ENCODE measurements at places on chromosomes 16 and 17.

- DNase-seq, result peak; percentile 96
These were observed 58.3 kb downstream of the SREBF1 start for GRCh38 chr17:17778308-17779014.

GRCh38 chr17:43998552-43998951, 5.9 kb upstream of the NAGS start:
- no peak for DNase-seq

DNA sequence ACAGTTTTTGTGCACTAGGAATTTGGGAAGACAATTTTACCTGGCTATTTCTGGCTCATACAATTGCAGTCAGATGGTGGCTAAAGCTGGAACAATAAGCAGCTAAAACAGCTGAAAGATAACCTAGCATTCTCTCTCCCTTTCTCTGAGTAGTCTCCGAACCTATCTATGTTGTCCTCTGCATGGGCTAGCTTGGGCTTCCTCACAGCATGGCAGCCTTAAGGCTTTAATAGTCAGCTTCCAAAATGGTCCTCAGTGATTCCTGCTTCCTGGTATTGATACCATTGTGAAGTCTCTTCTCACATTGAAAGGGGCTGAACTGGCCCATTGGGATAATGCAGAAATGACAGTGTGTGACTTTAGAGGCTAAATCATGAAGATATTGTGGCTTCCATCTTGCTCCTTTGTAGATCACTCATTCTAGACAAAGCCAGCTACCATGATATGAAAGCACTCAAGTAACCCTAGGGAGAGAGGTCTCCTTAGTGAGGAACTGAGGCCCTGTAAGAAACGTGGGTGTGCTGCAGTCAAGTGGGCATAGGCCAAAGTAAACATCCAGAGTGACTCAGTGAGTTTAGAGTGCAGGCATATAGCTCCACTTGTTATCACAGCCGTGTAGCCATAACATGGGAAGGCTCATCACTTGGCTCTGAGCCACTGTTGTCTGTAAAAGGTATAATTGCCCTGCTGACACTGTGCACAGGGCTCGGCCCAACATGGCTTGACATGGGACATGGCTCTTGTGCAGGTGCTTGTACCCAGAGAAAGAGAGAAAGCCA, 5.5 kb upstream of the VKORC1 start:
- DNase-seq, result no peak

GRCh38 chr16:75565640-75566039, 539 bp upstream of the GABARAPL2 start:
- DNase-seq, result no peak

DNA sequence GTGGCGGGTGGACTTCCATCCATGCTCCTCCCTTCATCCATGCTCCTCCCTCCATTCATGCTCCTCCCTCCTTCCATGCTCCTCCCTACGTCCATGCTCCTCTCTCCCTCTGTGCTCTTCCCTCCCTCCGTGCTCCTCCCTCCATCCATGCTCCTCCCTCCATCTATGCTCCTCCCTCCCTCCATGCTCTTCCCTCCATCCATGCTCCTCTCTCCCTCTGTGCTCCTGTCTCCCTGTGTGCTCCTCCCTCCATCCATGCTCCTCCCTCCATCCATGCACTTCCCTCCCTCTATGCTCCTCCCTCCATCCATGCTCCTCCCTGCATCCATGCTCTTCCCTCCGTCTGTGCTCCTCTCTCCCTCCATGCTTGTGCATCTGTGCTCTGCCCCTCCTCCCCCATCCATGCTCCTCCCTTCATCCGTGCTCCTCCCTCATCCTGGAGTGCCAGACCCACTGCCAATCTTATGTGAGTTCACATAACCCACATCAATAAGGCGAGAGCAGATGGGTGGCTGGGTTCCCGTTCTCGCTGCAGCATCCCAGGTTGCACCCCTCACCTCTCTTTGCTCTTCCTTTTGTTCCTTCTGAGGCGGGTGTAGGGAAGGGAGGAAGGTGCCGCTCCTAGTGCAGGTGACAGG, 22.8 kb downstream of the KSR1 start:
- DNase-seq, result no peak

GRCh38 chr17:76485569-76485968, 15.7 kb downstream of the RHBDF2 start:
- no peak for DNase-seq

- no peak for DNase-seq
These were observed 5.7 kb upstream of the PKMYT1 start for GRCh38 chr16:2985893-2986355.

DNA sequence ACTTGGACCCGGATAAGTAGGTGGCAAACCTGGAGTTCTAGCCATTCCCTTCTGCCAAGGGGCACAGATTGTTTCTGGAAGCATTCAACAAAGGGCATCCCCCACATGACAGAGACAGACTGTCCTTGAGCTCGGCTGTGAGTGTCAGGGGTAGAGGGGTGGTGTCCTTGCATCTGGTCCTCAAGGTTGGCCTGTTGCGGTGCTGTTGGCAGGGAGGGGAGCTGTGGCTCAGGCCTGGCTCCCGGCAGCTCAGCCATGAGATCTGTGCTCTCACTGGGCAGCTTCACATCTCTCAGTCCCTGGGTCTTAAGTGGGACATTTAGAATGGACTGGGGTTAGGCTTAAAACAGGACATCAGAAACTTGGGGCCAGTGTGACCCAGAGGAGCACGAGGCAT, 20.4 kb downstream of the CCDC182 start:
- DNase-seq, result no peak

Data from right lung (tissue), 10 donors.